Fibroblast of skin of left biceps (primary cell): ENCODE measurements at places on chromosomes 16 and 17.
A peak's percentile ranks its signal among the peaks of the same experiment; 100 is the strongest.

- peak; percentile 58 for DNase-seq
Observed at GRCh38 chr17:29162909-29163341, 17.3 kb downstream of the MYO18A start.

- no peak for DNase-seq
Observed at GRCh38 chr17:83004791-83005380, 74.5 kb upstream of the METRNL start.

DNA sequence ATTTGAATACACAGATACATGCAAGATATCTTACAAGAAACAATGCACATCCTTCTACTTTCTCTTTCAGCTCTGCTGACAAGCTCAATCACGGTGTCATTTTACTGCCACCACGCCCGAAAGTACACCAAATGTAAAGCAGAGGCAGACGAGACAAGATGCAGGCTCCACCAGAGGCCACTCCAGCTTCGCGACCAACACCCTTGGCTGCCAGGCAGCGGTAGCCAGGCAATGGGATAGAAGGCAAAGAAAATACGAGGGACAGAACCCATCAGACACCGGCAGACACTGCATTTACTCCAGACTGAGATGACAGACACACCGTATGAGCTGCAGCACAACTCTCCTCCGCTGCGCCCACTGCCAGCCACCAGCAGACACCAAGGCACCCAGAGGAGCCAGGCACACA is 41.0 kb downstream of the USP22 start:
- no peak for DNase-seq

GRCh38 chr16:20624882-20625807 is 49.0 kb upstream of the ACSM2B start:
- DNase-seq = no peak

GRCh38 chr17:82890926-82891678 is 51.3 kb upstream of the ZNF750 start:
- DNase-seq = no peak

- no peak for DNase-seq
Observed at GRCh38 chr17:45230787-45231480, 9.2 kb downstream of the FMNL1 start.

DNA sequence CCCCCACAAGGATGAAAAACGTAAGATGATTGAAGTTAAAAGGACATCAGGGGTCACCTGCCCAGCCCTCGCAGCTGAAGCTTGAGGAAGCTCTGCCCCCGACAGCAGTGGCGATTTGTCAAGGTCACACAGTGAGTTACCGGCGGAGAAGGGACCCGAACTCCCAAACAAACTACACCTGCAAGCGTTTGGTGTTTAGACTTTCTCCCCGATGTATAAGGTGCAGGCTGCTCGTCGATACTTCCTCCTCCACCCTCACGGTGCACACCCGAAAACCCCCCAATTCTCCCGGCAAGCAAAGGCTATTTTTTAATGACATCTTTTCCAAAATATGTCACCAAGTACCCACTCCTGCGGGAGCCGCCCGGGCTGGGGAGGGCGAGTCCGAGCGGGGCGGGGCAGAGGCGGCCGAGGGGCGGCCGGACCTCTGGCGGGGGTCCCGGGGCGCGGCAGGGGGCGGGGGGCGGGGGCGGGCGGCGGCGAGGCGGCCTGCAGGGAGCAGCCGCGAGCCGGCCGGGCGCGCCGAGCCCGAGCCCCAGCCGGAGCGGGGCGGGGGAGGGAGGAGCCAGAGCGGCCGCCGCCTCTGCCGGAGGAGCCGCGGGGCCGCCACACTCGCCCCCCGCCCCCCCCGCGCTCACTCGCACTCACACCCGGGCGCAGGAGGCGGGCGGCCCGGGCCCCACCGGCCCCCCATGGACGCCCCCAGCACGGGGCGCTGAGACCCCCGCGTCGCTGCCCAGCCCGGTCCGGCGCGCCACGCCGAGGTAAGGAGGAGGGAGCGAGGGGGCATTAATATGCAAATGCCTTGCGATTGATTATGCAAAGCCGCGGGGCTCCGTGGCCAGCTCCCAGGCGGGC is at the start of gene THRA:
TSS of gene THRA (plus strand) at position 637 of the 858 bp plus-strand sequence. CDS start 11,524 bp downstream, outside the sequence.
- DNase-seq = no peak

- no peak for DNase-seq
Observed at GRCh38 chr17:73976676-73977521, 226.6 kb upstream of the RPL38 start.

- DNase-seq = no peak
Observed at GRCh38 chr17:40464392-40464855, 21.2 kb downstream of the IGFBP4 start.

DNA sequence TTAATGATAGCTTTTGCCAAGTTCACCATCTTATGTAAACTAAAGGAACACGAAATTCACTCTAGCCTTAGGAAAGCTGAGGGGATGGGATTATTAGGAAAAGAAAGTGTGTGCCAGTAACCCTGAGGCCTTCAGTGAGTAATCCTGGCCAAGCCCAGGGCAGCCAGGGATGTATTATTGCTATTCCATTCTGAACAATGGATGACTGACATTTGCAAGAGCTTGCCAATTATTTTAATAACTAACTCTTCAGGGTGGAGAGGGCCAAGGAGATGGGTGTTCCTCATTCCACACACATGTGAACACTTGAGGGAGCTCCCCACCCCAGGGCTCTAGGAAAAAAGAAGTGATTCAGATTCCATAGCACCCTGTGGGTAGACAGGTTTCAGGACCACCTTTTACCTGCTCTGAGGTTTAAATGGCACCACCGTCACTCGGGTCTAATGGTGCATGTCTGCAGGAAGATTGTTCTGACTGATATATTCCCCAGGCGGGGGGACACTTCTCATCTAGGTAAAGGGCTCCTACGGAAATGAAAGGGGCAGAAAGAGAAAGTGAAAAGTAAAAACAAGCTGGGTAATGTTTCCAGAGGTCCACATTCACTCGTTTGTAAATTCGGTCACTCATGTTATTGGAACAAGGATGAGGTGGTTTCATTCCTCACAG is 41.5 kb downstream of the TK2 start:
- no peak for DNase-seq

DNA sequence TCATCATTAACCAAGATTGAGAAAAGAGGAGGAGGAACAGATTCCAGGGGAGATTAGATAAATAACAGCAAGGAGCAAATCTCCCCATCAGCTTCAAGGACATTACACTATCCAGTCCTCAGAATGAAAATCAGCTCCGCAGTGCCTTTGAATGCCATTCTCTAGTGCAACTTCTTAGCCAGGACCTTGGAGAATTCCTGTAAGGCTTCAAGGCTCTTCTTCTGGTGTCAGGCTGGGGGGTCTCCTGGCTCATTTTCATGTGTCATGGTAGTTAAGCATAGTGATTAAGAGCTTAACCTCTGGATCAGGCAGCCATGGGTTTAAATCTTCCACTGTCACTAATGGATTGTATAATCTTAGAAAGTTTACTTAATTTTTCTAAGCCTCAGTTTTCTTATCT is 137.3 kb upstream of the CCL2 start:
- DNase-seq = no peak

- no peak for DNase-seq
Observed at GRCh38 chr16:75495076-75495674, at the start of gene CHST6. Gene CHST6 (minus strand): TSS chr16:75495441. CDS start chr16:75479828, 15,613 bp downstream.

DNA sequence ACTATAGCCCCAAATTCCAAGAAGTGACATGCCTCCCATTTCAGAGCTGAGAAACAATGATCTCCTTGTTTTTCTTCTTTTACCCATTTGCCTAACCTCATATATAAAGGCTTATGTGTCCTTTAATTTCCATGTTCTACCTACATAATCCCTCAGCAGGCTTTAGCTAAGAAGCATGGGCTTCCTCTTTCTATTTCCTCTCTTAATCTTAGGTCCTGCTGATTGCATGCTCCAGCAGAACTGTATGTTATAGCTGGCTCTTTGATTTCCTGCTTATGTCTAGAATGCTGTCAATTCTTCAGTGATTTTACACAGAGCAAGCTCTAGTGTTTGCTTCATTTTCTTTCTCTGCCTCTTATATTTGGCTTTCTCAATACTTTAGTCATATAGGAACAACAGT is 151.7 kb upstream of the COX10 start:
- no peak for DNase-seq

DNA sequence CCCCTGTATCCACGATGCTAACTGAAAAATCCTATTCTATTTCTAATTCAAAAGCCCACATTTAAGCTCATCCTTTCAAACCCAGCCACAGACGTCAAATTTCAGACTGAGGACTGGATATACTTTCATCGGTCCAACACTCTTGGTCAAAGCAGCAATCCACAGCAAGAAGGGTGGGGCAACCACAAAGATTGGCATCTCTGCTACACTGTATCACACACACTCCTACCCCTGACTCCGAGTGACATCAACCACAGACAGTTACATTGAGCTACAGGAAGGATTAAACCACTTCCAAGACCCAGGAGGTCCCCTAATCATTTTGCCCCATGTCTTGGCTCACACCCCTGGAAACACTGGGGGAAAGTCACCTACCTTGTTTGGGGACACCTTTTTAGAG is 61.3 kb downstream of the GRIN2A start:
- no peak for DNase-seq

DNA sequence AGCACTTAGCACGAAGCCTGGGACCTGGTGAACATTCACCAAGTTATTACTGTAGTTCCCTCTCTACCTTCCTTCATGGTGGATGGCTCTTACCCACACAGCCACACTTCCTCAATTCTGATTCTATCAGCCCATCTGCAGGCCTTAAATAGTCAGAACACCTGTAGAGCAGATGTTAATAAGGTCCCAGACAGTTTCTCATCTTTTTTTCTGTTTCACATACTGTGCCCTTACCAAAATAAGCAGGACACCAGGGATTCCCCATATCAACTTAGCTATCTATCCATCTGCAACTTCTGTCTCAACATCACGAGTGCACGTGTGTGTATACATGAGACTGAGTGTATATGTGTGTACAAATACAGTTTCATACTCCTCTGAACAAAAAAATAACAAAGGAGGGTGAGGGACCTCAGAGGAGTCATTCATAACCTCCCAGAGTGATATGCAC is 2.8 kb downstream of the RECQL5 start:
- DNase-seq = no peak

DNA sequence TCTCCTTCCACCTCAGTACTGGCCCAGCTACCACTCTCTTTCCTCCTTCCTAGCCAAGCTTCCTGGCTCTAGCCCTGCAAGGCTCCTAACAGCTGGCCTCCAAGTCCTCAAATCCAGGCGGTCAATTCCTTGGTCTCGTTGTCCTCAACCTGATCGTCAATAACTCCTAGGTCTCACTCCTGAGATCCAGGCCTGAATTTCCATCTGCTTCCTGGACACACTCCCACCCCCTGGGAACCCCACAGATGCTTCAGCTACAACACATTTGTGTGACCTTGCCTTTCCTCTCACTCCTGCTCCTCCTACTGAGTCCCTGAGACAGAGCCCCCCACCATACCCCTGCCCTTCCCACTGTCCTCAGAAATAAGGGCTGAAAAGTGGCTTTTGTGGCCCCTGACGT is 2.3 kb downstream of the ENKD1 start:
- no peak for DNase-seq

DNA sequence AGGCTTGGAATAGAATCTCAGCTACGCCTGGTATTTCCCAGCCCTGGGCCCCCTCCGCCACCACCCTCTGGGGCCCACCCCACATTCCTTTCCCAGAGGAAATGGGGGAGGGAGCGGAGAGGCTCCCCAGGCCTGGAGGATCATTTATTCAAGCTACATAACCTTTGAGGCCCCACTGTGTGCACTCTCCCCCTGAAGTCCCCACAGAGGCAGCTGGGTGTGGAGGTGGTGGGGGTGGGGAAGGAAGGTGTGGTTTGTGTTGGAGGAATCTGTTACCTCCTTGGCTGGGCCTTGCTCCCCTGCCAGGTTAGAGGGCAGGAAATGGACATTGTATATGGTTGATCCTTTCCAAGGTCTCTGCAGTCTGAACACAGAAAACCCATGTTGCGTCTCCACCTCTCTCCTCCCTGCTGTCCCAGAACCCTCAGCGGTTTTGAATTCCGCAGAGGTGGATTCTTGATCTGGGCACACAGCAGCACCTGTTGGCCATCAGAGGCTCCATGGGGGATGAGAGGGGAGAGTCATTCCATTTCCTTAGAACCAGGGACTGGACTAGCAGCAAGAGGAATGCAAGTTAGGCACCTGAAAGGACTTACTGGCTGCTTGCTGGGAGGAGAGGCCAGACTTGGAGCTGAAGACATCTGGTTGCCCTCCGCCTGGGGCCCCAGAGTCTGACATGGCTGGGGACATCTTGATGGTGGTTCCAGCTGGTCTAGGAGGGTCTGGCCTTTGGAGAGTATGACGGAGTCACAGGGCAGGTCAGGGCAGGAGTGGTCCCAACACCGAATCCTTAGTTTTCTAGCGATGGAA is 23.0 kb downstream of the ARHGAP23 start:
- DNase-seq = peak; percentile 75

- DNase-seq = peak; percentile 33
Observed at GRCh38 chr17:29124135-29124924, 55.9 kb downstream of the MYO18A start.

GRCh38 chr17:4648741-4649140 is 7.3 kb upstream of the ALOX15 start:
- no peak for DNase-seq

- DNase-seq = no peak
Observed at GRCh38 chr16:64590513-64590912, 531.4 kb downstream of the CDH11 start.

DNA sequence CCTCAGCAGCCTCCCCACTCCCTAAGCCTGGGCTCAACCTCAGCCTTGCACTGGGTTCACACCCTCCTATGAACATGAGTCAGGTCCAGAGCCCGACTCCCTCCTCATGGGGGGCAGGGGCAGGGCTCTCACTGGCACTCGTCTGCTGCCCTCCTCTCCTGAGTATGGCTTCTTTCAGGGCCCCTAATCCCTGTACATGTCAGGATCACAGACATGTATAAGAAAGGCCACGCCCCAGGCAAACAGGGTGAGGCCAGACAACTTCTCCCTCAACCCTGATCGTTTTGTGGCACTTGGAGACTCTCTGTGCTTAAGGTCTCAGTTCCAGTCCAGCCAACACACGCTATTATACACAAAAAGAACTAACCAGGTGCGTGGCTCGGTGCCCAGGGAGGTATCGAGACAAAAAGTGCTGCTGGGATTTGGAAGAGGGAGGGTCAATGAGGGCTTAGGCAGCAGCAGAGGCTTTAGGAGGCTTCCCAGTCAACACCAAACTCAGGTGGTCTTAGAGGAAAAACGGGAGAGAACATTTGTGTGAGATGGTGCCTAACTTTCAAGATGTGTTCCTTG is 45.2 kb downstream of the CMTM3 start:
- DNase-seq = no peak

DNA sequence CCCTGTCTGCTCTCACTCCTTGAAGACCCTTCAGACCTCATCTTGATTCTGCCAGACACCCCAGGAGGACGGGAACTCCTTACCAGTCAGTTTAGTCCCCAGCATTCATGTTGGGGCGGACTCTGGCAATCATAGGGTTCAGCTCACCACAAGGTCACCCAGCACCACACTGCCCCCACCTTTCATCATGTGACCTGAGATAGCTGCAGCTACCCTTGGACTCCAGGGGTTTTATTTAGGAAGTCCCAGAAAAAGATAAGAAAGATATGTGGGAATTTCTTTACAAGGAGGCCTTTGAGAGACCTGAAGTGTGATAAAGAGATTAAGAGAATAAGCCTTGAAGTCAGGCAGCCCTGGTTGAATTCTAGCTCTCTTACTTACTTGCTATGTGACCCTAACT is 59.8 kb upstream of the NLK start:
- DNase-seq = no peak

- DNase-seq = no peak
Observed at GRCh38 chr17:39973496-39973895, 7.1 kb upstream of the PSMD3 start.
